ENCODE measurements at places on chromosomes 12 and 14.

- no peak for DNase-seq
These were observed 31.6 kb downstream of the SPTLC2 start for GRCh38 chr14:77584809-77585208.

DNA sequence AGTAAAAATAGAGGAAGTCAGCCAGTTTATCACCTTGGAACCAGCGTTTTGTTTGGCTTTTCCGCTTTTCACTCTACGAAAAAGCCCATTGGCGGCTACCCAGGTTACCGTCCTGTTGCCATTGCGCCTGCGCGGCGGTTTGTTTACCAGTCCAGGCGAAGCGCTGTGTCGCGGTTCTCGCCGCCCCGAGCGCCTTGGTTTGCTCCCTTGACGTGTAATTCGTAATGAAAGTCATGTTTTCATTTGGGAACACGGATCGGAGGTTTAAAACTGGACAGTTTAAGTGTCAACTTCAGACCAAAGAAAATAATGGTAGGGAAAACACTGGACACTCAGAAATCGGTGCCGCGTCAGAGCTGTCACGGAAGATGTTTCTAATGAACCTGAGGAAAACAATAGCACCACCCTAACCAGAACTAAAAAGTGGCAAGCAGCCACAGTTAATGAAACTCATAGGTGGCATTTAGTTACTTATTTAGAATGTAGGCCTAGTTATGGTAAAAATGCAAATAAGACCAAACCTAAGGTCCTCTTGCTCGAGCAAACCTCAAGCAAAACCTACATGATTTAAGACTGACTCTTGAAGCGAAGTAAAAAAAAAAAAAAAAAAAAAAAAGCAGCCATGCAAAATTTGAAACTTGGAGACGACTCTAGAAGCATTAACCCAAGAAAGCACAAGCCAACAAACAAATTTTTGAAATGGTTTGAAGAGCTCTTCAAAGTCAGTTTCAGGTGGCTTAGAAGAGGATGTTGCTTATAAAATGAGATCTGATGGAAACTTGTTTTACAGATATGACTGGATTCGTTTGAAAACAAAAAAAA, 790 bp upstream of the GPR19 start:
- peak; percentile 89 for DNase-seq

DNA sequence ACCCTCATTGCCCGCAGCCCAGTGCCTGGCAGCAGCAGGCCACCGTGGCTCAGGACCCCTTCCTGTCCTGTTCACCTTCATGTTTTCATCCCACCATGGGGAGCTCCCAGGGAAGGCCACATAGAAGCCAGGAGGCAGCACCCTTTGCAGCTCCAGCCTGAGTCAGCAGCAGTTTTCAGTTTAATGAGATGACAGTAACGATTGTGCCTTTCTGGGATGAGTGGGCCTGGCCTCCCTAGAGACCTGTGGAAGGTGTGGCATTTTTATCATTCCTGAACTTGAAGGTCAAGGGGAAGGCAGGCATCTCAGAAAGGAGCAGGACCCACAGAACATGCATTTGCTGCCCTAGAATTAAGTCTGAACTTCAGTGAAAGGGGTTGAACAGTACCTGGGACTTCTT, 532.8 kb downstream of the FUT8 start:
- DNase-seq = no peak

DNA sequence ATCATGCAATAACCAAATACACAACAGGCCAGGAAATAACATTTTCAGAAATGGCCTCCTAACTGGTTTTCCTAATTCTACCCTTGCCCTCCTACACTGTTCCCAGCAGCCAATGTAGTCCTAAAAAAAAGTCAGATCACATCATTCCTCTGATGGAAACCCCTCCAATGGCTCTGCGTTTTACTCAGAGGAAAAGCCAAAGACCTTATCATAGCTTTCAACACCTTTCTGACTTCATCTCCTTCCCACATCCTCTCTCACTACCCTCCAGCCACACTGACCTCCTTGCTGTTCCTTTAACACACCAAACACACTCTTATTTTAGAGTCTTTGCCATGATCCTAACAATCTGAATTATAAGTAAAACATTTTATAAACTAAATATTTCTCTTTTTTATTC, 1.1 kb downstream of the MED6 start:
- DNase-seq = no peak

DNA sequence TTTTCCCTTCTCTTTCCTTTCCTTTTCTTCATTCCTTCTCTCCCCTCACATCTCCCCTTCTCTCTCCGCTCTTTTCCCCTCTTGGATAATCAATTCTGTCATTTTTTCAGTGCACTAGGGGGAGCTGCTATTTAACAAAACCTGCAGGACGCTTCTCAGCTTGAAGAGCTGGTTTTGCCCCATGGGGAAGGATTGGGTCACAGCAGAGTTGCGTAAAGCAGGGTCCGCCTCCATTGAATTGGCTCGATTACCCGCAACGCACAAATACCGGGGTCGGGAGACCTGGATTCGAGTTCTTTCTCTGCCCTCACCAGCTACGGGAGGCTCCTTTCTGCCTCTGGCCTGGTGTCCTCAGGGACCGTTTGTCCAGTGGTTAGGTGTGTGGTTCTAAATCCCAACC, 42.1 kb upstream of the CHGA start:
- peak; percentile 60 for DNase-seq

- DNase-seq = no peak
These were observed 2.5 kb downstream of the LEMD3 start for GRCh38 chr12:65171870-65172269.

DNA sequence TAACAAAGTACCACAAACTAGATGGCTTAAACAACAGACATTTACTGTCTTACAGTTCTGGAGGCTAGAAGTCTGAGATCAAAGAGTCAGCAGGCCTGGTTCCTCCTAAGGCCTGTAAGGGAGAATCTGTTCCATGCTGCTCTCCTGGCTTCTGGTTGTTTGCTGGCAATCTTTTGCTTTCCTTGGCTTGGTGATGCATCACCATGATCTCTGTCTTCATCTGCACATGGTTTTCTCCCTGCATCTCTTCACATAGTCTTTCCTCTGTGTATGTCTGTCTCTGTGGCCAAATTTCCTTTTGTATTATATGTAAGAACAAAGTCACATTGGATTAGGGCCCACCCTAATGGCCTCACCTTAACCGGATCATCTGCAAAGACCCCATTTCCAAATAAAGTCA, 168.5 kb downstream of the CAPZA3 start:
- no peak for DNase-seq

DNA sequence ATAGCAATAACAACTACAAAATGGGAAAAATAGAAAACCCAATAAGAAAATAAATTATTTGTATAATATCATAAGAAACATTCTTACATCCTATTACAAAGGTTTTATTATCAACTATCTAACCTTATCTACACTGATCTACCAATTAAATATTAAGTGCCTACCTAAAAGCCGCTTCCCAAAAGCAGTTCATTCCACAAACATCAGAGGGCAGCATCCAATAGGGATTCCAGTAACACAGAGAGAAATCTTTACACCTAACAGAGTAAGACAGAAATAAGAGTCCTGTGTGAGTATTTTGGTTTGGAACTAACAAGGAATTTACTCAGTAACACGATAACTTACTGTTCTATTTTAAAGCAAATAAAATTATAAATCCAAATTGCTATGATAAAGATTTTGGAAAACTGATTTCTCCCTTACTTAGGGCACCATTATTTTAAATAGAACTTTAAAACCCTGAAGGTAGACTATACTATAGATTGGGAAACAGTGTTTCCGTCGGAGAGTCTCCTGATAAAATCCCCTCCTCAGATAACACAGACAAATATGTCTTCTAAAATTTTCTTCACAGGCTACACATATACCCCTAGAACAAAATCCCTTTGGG, 15.0 kb downstream of the GXYLT1 start:
- DNase-seq = no peak

- no peak for DNase-seq
These were observed 192.8 kb upstream of the RGS6 start for GRCh38 chr14:71739273-71739990.

GRCh38 chr12:131736446-131737149, 25.7 kb downstream of the SFSWAP start:
- DNase-seq = no peak

DNA sequence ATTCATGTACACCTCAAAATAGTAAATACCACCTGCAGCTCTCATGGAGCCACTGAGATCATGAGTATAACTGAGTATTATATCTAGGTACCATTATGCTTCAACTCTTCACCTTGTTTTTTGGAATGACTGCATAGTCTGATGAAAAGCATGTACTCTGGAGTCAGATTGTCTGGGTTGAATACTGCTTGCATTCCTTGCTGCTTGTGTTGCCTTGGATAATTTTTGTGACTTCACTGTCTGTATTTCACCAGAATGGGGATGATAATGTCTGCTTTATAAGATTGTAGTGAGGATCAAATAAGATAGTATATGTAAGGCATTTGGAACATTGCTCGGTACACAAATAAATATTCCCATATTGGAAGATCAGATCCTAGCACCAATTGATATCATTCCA, 54.2 kb downstream of the SUSD6 start:
- no peak for DNase-seq

DNA sequence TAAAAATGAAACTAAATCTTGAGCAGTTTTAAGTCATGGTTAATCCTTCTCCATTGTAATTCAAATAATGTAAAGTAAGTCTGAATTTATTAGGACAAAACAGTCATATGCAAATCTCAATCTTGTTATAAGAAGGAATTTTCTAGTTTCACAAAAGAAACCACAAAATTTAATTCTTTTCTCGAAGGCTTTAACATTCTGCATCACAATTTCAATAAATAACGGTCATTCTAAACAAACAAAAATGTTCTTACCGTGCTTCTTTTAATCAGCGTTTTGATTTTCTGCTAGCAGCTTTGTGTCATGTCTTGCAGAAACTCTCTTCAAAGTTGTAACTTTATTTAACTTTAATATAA, 225 bp downstream of the CLEC2B start:
- DNase-seq = no peak

- DNase-seq = no peak
These were observed 16.4 kb upstream of the NUDT4 start for GRCh38 chr12:93361151-93361919.

DNA sequence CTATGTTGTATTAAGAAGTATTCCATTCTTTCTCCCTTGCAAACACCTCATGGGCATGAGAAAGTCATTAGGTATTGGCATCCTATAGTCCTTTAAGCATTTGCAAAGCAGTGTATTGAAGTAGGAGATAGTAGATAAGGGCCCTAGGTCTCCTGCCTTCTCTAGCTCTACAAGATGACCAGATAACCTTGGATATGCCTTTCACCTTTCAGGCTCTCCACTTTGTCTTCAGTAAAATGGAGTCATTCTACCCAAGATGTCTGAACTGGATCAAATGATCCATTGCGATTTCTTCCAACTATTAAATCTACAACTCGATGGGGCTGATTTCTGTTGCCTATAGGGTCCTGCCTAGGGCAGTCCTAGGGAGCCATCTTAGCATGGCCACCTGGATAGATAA, 132.1 kb upstream of the BTG1 start:
- no peak for DNase-seq

- DNase-seq = no peak
These were observed 19.4 kb downstream of the FCF1 start for GRCh38 chr14:74732387-74732786.

DNA sequence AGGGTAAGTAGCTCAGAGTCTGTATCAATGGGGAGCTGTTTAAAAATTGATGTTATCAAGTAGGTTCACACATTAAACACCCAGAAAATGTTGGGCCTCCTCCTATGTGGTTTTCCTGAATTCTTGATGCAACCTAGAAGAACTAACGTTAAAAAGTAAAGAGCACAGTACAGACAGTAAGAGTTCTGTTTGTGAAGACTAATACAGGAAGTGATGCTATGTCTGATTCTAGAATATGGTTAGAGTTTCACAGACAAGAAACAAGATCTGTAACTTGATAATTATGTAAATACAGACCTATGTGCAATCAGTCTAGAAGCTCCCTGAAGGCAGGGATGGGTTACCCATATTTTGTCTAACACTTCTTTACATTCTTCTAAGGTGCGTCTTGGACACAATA, 214.9 kb upstream of the BTG1 start:
- DNase-seq = no peak

DNA sequence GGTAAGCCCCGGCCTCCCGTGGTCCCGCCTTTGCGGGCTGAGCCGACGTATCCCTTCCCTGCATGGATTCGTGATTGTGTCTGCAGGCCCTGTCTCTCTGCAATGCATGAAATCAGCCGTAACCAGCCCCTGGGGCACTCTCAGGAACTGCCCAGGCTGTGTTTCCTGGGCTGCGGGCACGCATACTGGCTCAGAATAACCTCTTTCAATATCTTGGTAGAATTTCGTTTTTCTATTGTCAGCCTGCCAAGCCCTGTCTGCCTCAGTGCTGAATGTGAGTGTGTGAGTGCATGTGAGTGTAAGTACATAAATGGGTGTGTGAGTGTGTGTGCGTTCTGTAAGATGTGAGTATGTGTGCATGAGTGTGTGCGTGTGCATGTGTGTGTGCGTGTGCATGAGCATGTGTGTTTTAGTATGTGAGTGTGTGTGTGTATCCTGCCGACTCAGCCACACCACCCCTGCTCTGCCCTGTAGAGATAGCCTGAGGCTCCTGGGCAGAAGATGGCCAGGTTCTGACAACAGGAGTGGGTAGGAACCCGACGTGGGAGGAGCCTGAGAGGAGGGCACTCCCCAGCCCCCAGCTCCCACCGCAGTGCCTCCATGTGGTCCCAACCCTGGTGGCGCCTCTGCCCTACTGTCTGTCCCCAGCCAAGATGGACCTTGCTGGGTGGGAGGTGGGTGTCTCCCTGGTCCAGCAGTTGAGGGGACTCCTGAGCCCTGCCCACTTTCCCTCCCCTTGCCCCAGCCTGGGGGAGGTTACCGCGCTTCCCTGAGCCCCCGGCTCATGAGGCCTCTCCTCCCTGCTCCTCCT, 268.8 kb downstream of the ADGRD1 start:
- DNase-seq = no peak

DNA sequence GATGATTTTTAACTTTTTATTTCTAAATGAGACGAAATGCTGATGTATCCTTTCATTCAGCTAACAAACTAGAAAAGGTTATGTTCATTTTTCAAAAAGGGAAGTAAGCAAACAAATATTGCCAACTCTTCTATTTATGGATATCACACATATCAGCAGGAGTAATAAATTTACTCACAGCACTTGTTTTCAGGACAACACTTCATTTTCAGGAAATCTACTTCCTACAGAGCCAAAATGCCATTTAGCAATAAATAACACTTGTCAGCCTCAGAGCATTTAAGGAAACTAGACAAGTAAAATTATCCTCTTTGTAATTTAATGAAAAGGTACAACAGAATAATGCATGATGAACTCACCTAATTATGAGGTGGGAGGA, 139.6 kb downstream of the HMGA2 start:
- no peak for DNase-seq

DNA sequence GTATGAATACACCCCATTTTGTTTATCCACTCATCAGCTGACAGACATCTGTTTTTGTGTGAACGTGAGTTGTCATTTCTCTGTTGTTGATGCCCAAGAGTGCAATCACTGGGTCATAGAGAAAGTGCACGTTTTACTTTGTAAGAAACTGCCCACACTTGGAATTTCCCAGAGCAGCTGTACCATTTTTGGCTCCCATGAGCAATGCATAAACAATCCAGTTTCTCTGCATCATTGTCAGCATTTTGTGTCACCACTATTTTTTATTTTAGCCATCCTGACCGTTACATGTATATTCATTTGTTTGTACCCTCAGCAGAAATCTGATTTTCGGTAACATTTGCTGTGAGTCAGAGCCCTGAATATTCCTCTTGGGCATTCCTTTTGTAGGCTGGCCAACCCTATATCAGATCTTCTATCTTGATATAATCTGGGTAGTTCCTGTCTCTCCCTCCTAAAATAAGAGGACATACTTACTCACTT, 62.7 kb downstream of the RBM19 start:
- DNase-seq = no peak

Measured in NCI-H1092 (cell line).